Activated CD4-positive, alpha-beta T cell treated with anti-CD3 and anti-CD28 coated beads for 36 hours (primary cell): ENCODE measurements at places on chromosomes 12 and 14. TPM values are rescaled to one million over a fixed set of nuclear protein-coding genes. Genes with fewer than 3 reads are reported as not detected.

The DNAH10 gene
- total RNA-seq = 0.16 TPM

- peak; percentile 93 for DNase-seq
- H3K36me3 ChIP-seq = no peaks in the 10 kb centered on the region
- peaks cover 21% of the 10 kb centered on the region for H3K4me1 ChIP-seq
- peaks cover 11% of the 10 kb centered on the region for H3K27me3 ChIP-seq
- H3K4me3 ChIP-seq = peak overlapping the region; percentile 47
- peak overlapping the region; percentile 27 for H3K27ac ChIP-seq
Measured at GRCh38 chr14:106372870-106373652, 846.7 kb downstream of the TMEM121 start.

The KITLG gene
- total RNA-seq = 0.23 TPM

DNA sequence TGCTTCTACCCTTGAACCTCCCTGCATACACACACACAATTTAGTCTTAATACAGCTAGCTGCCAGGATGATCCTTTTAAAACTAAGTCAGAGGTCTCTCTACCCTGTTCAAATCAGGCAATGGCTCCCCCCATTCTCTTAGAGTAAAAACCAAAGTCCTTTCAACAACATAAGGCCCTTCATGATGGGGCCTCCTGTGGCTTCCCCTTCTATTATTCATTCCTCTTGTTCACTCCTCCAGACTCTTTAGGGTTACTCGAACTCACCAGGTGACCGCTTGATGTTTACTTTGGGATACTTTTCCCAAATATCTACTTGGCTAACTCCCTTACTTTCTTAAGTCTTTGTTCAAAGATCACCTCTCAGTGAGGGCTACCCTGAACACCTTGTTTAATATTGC is 30.4 kb downstream of the DENND5B start:
- H3K36me3 ChIP-seq = no peaks in the 10 kb centered on the region
- peaks cover 27% of the 10 kb centered on the region for H3K27me3 ChIP-seq
- no peaks in the 10 kb centered on the region for H3K4me1 ChIP-seq
- H3K27ac ChIP-seq = no peak overlapping the region
- no peak overlapping the region for H3K4me3 ChIP-seq
- DNase-seq = no peak

- H3K4me3 ChIP-seq = no peak overlapping the region
- peaks cover 22% of the 10 kb centered on the region for H3K4me1 ChIP-seq
- peaks cover 3% of the 10 kb centered on the region for H3K36me3 ChIP-seq
- no peak overlapping the region for H3K27ac ChIP-seq
Measured at GRCh38 chr14:67602995-67603545, 3.0 kb upstream of the PIGH start.

DNA sequence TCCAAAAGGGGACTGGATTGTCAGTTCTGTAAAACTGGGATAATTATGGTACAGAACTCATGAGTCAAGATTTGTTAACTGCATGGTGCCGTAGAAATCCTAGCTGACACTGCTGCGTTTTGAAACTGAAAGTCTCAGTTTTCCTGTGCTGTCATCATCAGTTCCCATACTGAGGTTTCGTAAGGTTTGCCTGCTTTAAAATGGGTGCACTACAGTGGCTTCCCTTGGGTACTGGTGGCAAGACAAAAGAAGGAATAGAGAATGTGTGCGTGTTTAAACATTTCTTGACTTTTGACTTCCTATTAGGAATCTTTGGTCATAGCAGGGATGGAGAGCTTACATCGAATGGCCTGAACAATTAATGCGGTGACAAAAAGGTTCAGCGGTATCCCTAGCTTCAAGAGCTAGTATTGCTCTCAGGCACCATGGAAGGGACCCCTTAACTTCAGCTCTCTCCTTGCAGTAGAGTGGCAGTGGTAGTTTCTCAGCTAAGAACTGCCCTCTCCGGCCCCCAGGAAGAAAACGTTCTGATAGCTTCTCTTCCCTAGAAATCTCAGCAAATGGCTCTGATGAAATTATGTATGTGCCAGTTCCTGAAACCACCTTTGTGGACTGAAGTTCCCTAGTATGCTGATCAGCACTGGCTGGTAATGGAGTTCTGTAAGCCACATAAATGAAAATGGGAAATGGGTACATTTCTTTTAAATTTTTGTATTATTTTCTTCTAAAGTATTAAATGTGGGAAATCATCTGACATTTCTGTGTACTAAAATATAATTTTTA is 28.9 kb downstream of the ANO6 start:
- H3K27me3 ChIP-seq = no peaks in the 10 kb centered on the region
- no peak for DNase-seq
- H3K27ac ChIP-seq = no peak overlapping the region
- peaks cover 17% of the 10 kb centered on the region for H3K36me3 ChIP-seq

DNA sequence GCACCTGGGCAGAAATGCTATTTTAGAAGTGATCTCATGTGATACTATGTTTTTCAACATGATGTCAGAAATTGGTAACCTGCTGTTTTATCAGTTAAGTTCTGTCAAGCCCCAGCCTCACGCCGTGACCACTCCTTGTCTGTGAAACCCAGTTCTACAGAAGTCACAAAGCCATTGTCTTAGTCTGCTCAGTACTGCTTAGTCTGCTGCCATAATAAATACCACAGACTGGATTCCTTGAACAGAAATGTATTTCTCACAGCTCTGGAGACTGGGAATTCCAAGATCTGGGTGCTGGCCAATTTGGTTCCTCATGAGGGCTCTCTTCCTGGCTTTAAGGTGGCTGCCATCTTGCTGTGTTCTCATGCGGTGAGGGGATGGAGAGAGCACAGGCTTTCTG is 176.9 kb downstream of the PRKCH start:
- no peak for DNase-seq
- peak overlapping the region; percentile 70 for H3K27ac ChIP-seq
- peaks cover 85% of the 10 kb centered on the region for H3K4me1 ChIP-seq
- H3K36me3 ChIP-seq = peaks cover 61% of the 10 kb centered on the region
- no peak overlapping the region for H3K4me3 ChIP-seq
- no peaks in the 10 kb centered on the region for H3K27me3 ChIP-seq

- H3K4me1 ChIP-seq = peaks cover 29% of the 10 kb centered on the region
- H3K36me3 ChIP-seq = no peaks in the 10 kb centered on the region
- no peaks in the 10 kb centered on the region for H3K27me3 ChIP-seq
- DNase-seq = peak; percentile 93
Measured at GRCh38 chr12:10211940-10212738, 538 bp upstream of the GABARAPL1 start.

DNA sequence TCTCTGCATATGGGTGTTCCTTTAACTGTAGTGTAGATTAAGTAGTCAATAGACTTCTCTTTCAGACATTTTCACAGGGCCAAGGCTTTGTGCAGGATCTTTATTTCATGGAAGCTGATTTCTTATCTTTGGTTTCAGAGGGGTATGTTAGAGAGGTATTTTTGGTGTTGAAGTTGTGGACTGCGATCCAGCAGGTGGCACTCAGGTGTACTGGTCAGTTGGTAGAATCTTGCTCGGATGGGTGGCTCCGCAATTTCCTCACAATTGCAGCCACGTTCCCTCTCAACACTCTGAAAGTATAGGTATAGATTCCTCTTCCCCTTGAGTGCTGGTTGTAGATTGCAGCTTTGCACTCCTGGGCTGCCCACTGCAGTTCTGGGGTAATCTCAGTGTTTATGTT is 44.3 kb downstream of the OSBPL8 start:
- no peak for DNase-seq
- peaks cover 38% of the 10 kb centered on the region for H3K36me3 ChIP-seq
- no peaks in the 10 kb centered on the region for H3K27me3 ChIP-seq
- no peak overlapping the region for H3K4me3 ChIP-seq
- peaks cover 26% of the 10 kb centered on the region for H3K4me1 ChIP-seq
- no peak overlapping the region for H3K27ac ChIP-seq

DNA sequence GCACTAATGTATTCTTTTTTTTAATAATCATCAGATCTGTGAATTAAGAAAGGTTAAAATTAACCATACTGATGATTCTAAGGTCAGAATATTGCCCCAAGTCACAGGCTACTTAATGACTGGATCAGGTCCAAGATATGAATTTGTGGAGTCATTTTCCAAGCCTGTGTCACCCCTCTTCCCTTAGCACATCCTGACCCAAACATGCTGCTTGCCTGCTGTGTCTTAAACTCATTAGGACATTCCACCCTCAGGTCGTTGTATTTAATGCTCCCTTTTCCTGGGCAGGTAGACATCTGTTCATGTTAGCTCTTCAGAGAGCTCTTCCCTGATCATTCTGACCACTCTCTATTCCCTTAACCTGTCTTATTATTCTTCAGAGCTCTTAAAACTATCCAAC is 463.5 kb upstream of the PDE3A start:
- no peak overlapping the region for H3K27ac ChIP-seq
- H3K27me3 ChIP-seq = no peaks in the 10 kb centered on the region
- H3K4me3 ChIP-seq = no peak overlapping the region
- DNase-seq = no peak
- no peaks in the 10 kb centered on the region for H3K4me1 ChIP-seq

DNA sequence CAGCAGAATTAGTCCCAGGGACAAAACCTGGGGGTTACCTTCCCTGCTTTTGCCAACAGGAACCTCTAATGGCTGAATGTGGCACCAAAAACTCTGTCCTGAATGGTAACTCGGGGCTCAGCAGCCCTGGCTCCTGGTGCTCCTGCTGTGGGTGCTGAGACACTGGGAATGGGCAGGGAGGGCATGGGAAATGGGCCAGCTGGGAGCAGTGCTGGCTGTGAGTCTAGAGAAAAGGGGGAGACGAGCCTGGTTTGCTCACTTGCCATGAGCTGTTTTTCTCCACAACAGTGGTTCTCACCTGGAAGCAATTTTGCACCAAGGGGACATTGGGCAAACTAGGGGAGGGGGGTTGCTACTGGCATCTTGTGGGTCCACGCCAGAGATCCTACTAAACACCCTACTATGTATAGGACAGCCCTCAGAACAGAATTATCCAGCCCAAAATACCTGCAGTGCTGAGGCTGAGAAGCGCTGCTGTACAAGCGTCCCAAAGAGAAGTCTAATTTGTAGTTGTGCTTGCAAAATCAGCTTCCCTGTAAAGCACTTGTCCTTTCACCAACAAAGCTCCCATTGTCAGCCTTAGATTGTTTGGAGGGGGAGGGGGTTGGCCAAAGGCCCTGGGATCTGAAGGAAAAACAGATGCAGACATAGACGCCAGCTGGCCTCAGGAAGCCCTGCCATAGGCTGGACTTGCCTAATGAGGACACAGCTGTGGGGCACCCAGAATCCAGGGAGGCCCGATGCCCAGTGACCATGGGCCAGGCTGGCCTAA is 3.6 kb downstream of the LRRC74A start:
- no peak for DNase-seq
- peaks cover 3% of the 10 kb centered on the region for H3K27me3 ChIP-seq
- H3K27ac ChIP-seq = no peak overlapping the region

DNA sequence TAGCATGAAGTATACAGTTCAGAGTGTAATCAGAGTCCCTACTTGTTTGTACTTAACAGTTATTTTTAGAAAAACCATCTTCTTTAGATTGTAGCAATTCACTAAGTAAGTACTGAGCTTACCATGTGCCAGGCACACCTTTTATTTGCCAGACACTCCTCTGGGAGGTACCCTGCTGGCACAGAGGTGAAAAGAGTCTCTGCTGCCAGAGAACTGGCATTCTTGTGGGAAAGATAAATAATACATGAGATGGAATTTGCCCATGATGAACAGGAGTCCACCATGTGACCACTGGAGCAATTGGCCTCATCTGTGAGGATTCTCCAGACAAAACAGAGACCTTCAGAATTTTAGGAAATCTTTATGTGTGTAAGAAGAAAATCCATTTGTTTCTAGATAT is 199.3 kb upstream of the SLC16A7 start:
- DNase-seq = no peak
- no peaks in the 10 kb centered on the region for H3K4me1 ChIP-seq
- H3K27ac ChIP-seq = no peak overlapping the region
- no peak overlapping the region for H3K4me3 ChIP-seq
- peaks cover 3% of the 10 kb centered on the region for H3K27me3 ChIP-seq
- H3K36me3 ChIP-seq = no peaks in the 10 kb centered on the region

The RAD51B gene
- 39.9 TPM for total RNA-seq

The PRIMA1 gene
- total RNA-seq = not detected

DNA sequence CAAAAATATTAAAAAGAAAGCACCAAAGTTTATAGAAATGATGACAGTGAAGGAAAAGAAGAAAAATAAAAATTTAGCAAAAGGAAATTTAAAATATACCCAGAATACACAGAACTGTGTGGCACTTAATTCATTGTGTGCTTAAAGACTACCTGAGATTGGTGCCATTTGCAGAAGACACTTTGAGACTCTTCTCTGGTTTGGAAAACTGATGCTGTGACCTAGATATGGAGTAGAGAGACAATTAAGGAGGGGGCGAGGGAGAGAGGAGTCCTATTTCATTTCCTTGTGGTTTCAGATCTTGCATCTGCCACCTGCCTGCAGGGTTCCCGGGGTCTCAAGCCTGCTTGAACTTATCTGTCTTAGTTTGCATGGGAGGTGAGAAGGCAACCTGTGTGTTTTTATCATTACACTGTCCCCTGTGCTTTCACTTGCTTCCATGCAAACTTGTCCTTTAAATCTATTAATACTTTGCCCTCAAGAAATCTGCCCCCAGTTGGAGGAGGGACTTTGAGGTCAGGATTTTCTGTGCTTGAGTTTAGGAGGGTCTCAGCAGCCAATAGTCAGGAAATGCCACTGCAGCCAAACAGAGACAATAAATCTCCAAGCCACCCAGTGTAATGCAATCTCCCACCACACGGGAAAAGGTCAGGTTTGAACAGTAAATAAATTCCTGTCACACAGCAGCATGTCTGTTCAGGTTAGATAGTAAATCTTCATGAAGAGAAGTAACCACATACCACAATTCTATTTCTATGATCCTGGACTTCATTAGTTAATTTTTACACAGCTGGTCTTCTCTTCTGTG is 119.4 kb downstream of the CAND1 start:
- no peak overlapping the region for H3K4me3 ChIP-seq
- no peaks in the 10 kb centered on the region for H3K27me3 ChIP-seq
- H3K4me1 ChIP-seq = no peaks in the 10 kb centered on the region
- no peak overlapping the region for H3K27ac ChIP-seq
- H3K36me3 ChIP-seq = no peaks in the 10 kb centered on the region
- DNase-seq = no peak

GRCh38 chr14:76717508-76718290 is 43.6 kb upstream of the VASH1 start:
- no peak for DNase-seq
- peaks cover 11% of the 10 kb centered on the region for H3K27me3 ChIP-seq
- H3K36me3 ChIP-seq = no peaks in the 10 kb centered on the region

The DGKA gene
- total RNA-seq = 385 TPM

The SAMD15 gene
- total RNA-seq = 0.25 TPM

- H3K27me3 ChIP-seq = no peaks in the 10 kb centered on the region
- no peak for DNase-seq
- H3K27ac ChIP-seq = no peak overlapping the region
- no peak overlapping the region for H3K4me3 ChIP-seq
- peaks cover 6% of the 10 kb centered on the region for H3K4me1 ChIP-seq
Measured at GRCh38 chr12:1581973-1582708, 12.2 kb downstream of the FBXL14 start.

The LBHD2 gene
- total RNA-seq = not detected

- no peak overlapping the region for H3K4me3 ChIP-seq
- no peak overlapping the region for H3K27ac ChIP-seq
- peaks cover 6% of the 10 kb centered on the region for H3K4me1 ChIP-seq
- DNase-seq = no peak
- H3K36me3 ChIP-seq = no peaks in the 10 kb centered on the region
Measured at GRCh38 chr12:101634724-101635123, 40.0 kb downstream of the MYBPC1 start.
